ENCODE measurements at places on chromosomes 2 and 18.
A peak's percentile ranks its signal among the peaks of the same experiment; 100 is the strongest.

DNA sequence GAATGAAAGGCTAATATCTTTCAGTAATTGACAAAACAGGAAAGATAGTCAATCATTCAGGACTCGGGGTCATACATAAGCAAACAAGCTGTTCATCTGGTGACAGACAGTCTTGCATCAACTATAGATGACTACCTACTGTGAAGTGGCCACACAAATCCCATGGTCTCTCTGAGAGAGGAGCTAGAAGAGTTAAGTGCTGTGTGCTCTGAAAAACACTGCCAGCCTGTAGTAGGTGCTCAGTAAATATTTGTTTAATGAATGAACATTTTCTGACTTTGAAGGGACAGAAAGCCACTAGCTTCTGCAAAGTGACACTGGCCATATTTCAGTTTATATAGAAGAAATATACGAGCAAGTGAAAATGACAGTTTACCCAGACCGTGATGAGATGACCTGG is 184.0 kb upstream of the CHAC2 start:
- DNase-seq: no peak

GRCh38 chr2:1756456-1756855 is 12.1 kb upstream of the PXDN start:
- DNase-seq: no peak

DNA sequence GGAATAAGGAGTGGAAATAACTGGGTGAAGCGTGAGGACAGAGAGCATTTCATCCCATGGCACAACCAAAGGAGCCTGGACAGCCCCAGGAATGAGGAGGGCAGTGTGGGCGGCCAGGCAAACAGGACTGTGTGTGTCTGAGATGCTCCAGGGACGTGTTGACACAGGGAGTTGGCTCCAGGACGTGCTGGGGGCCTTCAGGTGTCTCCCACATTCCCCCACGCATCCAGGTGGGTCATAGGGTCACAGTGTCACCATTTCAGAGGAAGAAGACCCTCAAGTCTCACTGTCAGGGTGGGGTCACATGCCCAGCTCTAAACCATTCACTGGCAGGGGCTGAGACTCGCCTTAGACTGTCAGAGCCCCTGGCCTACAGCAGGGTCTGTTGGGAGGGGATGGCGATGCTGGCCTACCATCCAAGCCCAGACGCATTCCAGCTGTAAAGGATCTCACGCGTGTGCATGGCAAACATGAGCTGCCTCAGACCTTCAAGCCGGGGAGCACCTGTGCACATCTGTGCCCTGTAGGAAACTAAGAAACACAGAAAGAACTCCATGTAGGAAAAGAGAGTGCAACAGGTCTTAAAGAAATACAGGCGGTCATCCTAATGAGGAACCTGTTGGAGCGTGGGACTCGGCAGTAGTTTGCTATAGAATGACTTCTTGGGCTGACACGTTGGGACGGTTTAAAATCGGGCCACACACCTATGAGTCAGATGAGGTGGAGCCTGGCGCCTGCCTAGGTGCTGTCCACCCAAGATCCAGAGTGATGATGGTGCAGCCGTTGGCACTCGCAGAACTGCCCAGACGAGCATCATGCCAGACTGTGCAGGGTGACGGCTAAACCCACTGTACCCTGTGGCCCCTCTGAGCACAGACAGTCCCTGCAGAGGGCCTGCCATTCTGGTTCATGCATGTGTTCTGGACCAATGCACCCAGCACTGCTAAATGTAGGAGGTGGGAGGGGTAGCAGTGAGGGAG is 17.3 kb downstream of the PARD6G start:
- DNase-seq: no peak

GRCh38 chr2:69554981-69555380 is 88.6 kb downstream of the AAK1 start:
- no peak for DNase-seq

- DNase-seq: peak; percentile 67
Measured at GRCh38 chr18:9971313-9971920, 57.6 kb downstream of the VAPA start.

- DNase-seq: no peak
Measured at GRCh38 chr2:68687018-68687417, 43.6 kb downstream of the PROKR1 start.

GRCh38 chr18:52402814-52403213 is 62.8 kb downstream of the DCC start:
- no peak for DNase-seq

GRCh38 chr18:59485382-59485781 is 126.3 kb upstream of the LMAN1 start:
- DNase-seq: no peak

Data from CD4-positive, alpha-beta T cell treated with Interleukin-21 for 1 hour (primary cell).